NCI-H2029 (cell line): ENCODE measurements at places on chromosomes 1 and 21.

DNA sequence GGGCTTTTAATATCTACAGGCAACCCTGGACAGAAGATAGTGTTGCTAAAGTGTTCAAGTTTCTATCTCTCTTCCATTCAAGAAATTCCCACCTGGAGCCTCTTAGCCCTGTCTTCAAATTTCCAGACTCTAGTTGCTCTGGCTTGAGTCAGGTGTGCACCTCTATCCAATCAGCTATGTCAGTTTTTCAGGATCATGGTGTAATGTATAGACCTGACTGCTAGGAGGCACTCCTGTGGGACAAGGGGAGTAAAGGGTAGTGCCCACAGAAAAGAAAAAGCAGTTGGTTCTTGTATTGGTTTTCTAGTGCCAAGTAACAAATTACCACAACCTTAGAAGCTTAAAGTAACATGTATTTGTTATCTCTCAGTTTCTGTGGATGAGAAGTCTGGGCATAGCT, 6.2 kb upstream of the ZRANB2 start:
- DNase-seq: no peak

GRCh38 chr1:101253976-101254674, 17.3 kb downstream of the S1PR1 start:
- DNase-seq: no peak

GRCh38 chr21:16634515-16634914, 878.3 kb upstream of the CXADR start:
- peak; percentile 79 for DNase-seq

DNA sequence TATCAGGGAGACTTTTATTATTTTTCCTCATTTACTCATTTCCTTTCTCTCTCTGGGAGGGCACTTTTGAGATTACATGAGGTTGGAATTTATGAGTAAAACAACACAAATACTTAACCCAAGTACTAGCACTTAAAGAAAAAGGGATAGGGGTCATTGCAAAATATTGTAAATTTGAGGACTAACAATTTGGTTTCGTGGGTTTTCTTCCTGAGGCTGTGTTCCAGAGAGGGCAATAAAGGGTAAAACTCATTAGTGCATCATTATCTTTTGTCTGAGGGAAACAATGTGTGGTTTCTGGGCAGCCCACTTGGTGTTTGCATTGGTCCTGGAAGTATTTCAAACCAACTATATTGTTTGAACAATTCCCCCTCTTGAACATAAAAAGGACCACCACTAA, 96.5 kb downstream of the GREM2 start:
- DNase-seq: no peak

GRCh38 chr1:231020816-231021215, 19.2 kb downstream of the FAM89A start:
- DNase-seq: no peak

DNA sequence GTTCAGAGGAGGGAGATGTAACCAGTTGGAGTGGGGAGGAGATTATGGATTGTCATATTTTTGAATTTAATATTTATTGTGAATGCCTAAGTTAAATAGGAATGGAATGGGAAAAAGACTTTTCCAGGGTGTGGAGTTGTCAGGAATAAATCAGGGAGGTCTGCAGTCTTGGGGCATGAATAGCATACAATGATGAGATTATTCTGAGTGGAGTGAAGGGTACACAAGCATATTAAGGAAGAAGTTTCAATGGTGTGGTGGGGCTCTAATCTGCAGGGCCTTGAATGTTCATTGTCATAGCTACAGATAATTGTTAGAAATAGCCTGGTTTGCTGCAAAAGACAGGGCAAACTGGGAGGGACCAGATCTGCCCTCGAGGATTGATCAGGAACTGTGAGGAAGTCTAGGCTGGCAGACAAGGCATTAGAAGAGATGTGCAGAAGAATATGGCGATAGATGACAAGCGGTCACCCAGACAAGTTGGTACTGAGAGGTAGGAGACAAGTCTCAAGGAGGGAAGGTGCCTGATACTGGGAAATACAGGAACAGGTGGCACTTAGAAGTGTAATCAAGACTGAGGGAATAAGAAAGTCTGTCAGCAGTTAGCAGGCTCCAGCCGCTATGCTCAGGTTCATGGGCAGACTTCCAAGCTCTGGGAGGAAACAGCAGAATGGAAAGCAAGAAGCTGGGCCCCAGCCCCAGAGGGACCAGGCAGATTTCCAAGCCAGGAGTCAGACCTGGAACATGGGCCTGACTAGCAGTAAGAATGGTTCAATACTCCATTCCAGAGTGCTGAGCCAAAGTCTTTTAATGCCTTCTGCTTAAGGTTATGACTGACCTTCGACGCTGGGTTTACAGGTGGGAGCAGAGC, 20.9 kb upstream of the RGL1 start:
- DNase-seq: no peak

DNA sequence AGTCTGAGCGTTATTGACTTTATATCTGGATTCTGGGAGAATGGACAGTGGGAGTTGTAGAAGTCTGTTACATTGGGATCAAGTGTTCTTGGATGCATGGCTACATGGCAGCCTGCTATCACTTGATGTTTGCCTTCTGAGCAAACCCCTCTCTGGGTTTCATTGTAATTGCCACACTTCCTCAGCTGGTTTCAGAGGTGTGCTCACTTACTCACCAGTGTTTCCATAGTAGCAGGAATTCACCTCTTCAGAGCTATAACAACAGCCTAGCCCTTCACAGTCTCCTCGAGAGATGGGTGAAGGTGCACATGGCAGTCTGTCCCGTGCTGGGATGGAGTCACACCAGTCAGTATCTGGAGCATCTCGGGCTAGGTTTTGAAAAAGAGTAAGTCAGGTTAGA, 2.6 kb downstream of the ZP4 start:
- no peak for DNase-seq

GRCh38 chr1:29473161-29473855, 237.0 kb downstream of the PTPRU start:
- no peak for DNase-seq

GRCh38 chr1:2529784-2530512, at the start of gene HES5:
Gene HES5, minus strand, starts transcription at chr1:2530263. Its CDS starts 99 bp downstream, at chr1:2530164.
- DNase-seq: no peak

- no peak for DNase-seq
Measured at GRCh38 chr1:26949926-26950319, 10.3 kb downstream of the KDF1 start.
